Stimulated activated CD8-positive, alpha-beta memory T cell treated with anti-CD3 and anti-CD28 coated beads, Interleukin-4, amount 100 ng/mL, for 24 hours (primary cell): ENCODE measurements at places on chromosomes 3 and 15.

DNA sequence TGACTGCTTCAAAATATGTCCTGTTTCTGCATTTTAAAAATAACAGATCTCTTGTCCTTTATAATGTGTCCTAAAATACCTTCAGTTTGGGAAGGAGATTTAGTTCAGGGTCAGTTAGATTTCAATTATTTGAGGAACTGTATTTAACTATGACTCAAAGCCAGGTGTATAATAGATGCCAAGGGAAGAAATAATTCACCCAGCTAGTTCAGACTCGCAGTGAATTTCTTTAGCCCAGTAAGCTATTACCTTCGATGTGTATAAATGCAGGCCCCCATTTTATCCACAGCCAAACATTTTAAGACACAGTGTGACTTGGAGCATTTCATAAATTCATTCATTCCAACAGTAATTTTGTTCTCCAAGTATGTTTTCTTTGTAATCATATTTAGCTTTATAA, 458.0 kb downstream of the ZNF385D start:
- DNase-seq, result no peak

- no peak for DNase-seq
Measured at GRCh38 chr3:79257791-79258190, 510.0 kb downstream of the ROBO1 start.

DNA sequence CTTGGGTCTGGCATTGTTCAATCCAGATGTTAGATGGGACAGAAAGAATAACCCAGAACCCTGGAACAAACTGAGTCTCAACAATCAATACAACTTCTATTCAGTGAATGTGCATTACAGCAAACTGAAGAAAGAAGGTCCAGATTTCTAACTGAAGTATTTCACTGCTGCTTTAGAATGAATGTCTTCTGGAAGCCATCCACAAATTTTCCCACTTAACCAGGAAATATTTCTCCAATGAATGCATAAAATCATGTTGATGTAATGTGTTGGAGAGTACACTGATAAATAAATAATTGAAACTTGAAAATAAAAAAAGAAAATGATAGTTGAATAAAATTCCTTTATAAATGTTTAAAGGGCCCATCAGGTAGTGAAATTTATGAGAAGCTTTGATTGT, 658.6 kb downstream of the ZBBX start:
- DNase-seq, result no peak

DNA sequence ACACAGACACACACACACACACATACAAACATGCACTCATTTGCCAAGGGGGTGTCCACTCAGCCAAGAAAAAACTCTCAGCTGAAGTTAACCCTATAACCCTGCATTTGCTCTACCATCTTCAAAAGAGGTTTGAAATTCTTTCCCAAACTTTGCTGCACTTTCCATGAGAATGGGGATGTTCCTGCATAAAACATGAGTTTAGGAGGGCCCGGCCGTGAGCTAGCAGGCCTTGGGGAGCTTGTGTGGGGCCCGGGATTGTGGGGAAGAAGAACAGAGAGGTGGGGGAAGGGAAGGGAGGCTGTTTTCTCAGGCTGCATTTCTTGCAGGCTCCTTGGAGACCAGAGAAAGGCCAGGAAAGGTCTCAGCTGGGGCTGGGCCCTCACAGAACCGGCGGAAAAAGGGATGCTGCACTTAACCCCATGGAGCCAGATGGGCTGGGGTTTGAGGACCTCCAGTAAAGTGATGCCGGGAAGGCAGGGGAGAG, 40.8 kb downstream of the SEMA5B start:
- no peak for DNase-seq

- DNase-seq, result no peak
Measured at GRCh38 chr15:66388043-66388363, 1.3 kb downstream of the MAP2K1 start.

GRCh38 chr15:69056365-69056764, 41.9 kb downstream of the NOX5 start:
- DNase-seq, result no peak

DNA sequence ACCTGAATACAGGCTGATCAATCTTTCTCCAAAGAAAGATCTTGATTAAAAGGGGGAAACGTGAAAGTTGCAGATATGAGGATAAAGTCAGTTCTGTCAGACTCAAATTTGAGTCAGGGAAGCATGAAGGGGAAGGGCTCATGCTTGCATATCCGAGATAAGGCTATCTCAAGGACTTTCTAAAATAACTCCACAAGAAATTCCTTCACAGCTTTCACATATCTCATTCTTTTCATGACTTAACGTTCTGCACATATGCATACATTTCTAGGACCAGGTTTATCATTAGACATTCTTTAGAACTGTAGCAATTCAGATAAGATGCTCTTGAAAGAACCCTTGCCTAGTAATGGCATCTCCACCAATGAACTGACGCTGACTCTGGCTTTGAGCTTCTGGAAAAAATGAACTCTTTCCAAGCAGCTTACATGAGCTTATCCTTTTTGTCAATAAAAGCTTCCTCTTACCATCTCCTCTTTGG, 15.9 kb downstream of the SH3GL3 start:
- no peak for DNase-seq

DNA sequence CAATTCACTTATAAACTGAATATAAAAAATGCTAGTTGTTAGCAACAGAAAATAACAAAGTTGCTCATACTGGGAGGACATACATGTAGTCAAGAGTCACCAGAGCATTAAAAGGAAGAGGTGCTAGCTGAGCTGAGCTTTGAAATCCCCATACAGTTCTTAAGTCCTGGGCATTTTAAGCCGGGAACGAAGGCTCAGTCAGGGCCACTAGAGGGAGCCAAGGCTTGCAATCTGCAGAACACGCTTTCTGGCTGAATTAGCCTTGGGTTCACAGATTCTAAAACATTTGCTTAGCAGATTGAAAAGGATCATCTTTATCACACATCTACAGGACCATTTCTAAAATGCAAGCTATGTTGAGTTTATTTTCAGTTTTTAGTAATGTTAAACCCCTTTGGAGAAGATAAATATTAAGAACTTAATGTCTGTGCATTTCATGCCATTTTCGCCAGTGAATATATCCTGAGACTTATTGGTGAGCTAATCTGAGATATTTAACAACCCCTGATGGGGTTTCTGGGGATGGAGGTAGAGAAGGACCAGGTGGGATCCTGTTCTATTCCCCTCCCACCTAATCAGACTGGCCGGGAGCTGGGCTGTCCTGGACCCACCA, 26.3 kb upstream of the MNS1 start:
- DNase-seq, result peak; percentile 45
